ENCODE measurements at places on chromosomes 11 and 22. TPM values are rescaled to one million over a fixed set of nuclear protein-coding genes. Genes with fewer than 3 reads are reported as not detected.

DNA sequence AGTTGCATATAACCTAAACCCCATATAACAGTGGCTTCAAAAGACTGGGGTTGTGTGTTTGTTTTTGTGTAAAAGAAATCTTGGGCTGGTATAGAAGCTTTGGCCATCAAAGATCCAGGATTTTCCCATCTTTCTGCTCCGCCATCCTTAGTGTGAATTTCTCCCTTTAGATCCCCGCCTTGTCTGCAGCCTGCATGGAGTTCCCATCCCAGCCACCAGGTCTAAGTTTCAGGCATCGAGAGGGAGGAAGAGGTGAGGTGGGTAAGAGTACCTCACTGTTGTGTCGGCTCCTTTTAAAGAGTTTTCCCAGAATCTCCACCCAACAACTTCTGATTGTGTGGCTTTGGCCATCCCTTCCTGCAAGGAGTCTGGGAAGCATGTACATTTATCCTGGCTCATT, 195.5 kb upstream of the SORL1-AS1 start:
- DNase-seq = no peak

GRCh38 chr11:17988465-17988864, 24.4 kb downstream of the SERGEF start:
- no peak for DNase-seq

GRCh38 chr11:106001304-106002012, 20.6 kb downstream of the MSANTD4 start:
- no peak for DNase-seq

DNA sequence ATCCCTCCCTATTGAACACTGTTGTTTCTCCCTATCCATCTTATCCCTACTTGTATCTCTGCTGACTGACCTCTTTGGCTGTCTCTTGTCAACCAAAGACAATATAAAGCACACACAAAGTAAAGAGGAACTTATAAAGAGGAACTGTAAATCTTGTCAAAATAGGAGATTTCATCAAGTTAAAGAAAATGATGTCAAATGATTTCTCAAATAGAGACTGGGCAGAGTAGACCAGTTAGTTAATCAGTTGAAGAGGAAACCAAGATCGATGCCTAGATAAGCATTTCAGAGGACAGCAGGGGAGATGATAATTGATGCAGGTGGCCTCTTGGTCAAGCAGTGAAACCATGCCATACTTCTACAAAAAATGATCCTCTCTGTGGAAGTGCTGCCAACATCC, 22.7 kb downstream of the KCNQ1OT1 start:
- no peak for DNase-seq

DNA sequence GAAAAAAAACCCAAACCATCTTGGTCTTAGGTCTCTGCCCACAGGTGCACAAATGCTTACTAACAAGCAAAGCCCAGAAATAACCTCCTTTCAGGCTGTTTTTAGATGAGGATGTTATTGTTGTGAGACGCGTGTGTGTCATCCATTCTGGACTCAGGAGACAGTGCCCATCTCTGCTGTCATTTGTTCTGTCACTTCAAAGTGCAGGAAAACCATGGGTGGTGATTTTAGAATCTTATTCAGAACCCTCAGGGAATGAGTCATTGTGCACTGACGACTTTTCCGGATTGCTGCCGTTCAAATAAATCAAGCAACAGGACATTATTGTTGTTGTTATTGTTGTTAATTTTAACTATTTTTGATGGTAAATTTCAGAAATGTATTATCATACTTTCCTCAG, 110.3 kb downstream of the LRRC32 start:
- DNase-seq = peak; percentile 40

DNA sequence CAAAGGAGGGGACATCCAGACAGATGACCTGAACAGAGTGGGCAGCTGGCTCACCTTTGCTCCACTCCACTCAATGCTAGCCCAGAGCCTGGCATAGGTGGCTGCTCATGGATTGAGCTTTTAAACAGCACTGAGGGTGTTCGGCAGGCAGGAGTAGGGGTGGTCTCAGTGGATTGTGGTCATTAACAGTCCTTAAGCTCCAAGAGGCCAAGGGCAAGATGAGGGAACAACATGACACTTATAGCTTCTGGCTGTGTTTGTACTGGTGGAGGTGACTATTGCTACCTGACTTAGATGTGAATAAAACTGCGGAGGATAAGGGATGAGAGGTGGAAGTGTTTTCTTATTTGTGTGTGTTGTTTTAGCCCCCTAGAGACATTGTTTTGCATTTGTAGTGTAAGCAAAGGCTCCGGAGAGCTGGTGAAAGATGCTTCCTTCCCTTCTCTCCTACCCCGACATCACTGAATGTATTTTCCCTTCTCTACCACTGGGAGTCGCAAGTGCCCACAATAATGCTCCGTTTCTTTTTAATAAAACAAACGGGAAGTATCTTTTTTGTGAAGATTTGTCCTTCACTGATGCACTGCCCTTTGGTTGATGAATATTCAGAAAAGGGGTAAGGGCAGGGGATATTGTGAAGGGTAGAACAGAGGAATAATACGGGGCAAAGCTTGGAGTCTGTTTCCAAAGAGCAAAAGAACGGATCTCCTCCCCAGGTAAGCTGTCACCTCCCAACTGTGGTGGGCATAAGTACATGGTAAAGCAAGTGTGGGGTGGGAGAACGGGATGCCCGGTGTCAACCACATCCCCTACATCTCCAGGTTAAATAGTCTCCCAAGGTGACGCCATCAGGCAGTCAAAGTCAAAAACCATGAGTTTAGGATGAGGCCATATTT, 27.5 kb upstream of the MTNR1B start:
- DNase-seq = no peak

DNA sequence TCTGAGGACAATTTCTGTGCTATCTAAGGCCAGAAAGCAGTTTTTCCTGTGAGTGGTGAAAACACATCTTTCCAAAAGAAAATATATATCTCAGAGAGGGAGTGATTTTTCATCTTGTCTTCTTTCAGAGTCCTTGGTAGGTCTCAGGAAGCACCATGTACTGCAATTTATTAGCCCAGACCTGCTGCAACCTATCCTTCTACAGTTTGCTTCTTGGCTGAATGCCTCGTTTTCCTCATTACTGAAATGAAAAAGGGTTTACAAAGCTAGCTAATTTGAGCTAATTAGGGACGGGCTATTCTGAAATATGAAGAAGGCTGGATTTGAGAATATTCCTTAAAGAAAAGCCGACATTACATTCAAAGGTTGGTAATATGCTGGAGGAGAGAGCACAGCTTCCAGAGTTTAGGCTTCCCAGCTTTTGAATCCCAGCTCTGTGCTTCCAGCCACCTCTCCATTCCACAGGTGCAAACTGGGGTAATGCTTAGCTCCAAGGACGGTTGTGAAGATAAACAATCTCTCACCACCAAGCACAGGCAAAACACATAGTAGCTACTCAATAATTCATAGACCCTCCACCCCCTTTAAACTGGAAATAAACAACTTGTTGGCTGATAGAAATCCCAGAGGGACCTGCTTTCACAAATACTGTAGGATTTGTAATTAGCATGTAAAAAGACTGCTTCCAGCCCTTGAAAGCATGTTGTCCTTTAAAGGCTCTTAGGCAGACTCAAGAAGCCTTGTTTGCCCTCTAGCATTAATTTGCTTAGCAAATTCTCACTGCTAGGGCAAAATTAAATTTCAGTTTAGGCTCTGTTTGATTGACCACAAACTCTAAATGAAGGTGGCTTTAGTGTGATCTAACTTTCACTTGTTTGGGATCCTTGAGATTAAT, 24.5 kb upstream of the SESN3 start:
- DNase-seq = no peak

- no peak for DNase-seq
Observed at GRCh38 chr11:120028897-120029258, 109.0 kb downstream of the TRIM29 start.

DNA sequence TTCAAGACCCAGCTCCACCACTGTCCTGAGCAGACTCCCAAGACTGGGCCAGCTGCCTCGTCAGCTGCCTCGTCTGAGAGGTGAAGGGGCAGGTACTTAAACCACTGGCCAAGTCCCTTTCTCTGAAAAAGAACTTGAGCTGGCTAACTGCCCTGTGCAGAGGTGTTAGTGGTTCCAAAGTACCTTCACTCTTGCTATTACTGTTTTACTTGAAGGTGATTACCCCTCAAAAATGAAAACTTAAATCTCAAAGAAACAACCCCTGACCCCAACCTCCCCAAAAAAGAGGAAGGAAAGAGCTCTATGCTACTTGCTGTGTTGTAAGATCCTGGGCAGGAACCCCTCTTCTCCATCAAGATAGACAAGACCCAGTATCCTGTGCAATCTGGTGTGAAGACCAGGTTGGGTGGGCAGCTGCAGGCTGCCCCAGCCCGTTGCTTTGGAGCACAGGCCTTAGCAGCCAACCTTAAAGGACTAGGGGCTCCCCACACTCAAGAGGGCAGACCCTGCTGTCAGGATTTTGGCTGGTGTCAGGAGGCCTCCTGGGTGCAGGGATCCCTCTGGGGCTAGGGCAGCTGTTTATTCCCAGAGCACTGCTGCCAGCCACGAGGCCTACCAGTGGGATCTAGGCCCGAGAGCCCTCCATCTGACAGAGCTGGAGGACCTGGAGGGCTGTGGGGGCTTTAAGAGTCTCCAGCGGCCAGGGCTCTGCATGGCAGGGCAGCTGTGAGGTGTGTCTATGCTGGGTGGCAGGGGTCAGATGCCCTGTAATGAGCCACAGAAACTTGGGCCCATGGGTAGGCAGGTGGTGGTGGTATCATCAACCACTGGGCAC, 13.0 kb downstream of the GUCD1 start:
- no peak for DNase-seq

- DNase-seq = no peak
Observed at GRCh38 chr11:129223701-129224149, 31.6 kb upstream of the ARHGAP32 start.

- no peak for DNase-seq
Observed at GRCh38 chr11:130815097-130815802, 101.0 kb downstream of the SNX19 start.

DNA sequence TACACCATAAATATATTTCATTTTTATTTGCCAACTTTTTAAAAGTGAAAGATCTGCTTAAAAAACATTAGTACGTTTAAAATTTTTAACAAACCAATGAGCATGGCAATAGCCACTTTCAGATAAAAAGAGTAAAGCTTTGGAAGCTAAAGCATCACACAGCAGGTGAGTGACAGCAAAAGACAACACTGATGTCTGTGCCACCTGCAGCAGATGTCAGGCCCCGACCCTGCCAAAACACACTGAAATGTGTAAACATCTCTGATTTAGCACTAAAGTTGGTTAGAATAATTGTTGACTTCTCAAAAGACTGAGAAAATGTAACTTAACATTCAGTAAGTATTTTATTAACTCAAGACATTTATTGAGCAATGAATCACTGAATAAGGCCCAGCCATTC, 232.9 kb downstream of the DLG2 start:
- DNase-seq = no peak

- DNase-seq = peak; percentile 44
Observed at GRCh38 chr11:83007909-83008580, 63.7 kb downstream of the RAB30 start.

GRCh38 chr22:29524442-29525191, 28.9 kb downstream of the THOC5 start:
- DNase-seq = peak; percentile 11

GRCh38 chr11:119518746-119519730, 96.1 kb upstream of the THY1 start:
- peak; percentile 54 for DNase-seq

The TYR gene
- not detected for total RNA-seq

The RAG1 gene
- 0.18 TPM for total RNA-seq

The CABP4 gene
- total RNA-seq = 0.15 TPM

The KDM4D gene
- total RNA-seq = 4.4 TPM

The MOV10L1 gene
- not detected for total RNA-seq

The IRAG1 gene
- total RNA-seq = not detected

The ACR gene
- not detected for total RNA-seq

The SHANK3 gene
- 0.46 TPM for total RNA-seq

The PACSIN3 gene
- 32.5 TPM for total RNA-seq

The GLYAT gene
- total RNA-seq = not detected

The PTS gene
- 73.6 TPM for total RNA-seq

The SYT9 gene
- total RNA-seq = 1.8 TPM

All from Daoy (cell line).